ENCODE measurements at places on chromosomes 1 and 21.
A peak's percentile ranks its signal among the peaks of the same experiment; 100 is the strongest.

DNA sequence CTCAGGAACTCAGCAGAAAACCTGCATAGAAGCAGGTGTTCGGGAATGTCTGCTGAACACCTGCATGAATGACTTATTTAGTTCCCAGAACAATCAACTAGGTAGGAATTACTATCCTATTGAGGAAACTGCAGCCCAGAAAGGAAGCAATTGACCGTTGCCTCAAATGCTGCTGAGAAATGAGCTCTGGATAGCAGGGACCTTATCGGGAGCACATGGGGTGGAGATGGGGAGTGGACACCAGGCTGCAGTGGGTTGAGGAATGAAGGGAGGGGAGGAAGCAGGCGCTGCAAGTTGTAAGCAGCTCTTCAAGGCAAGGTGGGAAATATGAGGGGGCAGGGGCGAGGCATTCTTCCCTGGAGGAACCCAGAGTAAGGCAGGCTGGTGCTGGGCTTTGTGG is 10.8 kb upstream of the CDCP2 start:
- no peak for DNase-seq

- DNase-seq = no peak
These were observed 61.1 kb upstream of the LAPTM5 start for GRCh38 chr1:30818568-30819243.

- no peak for DNase-seq
These were observed 2.4 kb downstream of the KLHDC9 start for GRCh38 chr1:161100556-161100955.

GRCh38 chr1:3899754-3900149 is 320 bp downstream of the C1orf174 start:
- DNase-seq = no peak

DNA sequence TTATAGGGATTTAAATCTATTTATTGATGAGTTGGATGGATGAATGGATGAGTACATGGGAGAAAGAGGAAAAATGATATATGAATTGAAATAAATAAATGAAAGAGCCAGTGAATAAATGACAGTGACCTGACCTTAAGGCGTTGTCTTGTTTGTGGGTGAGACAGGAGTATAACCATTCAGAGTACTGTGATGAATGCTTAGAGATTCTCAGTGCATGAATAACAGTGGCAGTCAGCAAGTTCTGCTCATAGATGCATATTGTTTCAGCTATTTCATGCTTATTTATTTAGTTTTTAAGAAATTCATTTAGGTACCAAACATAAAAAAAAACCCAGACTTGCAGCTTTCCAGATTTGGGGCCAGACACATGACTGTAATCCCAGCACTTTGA is 116.4 kb downstream of the FGGY start:
- no peak for DNase-seq

DNA sequence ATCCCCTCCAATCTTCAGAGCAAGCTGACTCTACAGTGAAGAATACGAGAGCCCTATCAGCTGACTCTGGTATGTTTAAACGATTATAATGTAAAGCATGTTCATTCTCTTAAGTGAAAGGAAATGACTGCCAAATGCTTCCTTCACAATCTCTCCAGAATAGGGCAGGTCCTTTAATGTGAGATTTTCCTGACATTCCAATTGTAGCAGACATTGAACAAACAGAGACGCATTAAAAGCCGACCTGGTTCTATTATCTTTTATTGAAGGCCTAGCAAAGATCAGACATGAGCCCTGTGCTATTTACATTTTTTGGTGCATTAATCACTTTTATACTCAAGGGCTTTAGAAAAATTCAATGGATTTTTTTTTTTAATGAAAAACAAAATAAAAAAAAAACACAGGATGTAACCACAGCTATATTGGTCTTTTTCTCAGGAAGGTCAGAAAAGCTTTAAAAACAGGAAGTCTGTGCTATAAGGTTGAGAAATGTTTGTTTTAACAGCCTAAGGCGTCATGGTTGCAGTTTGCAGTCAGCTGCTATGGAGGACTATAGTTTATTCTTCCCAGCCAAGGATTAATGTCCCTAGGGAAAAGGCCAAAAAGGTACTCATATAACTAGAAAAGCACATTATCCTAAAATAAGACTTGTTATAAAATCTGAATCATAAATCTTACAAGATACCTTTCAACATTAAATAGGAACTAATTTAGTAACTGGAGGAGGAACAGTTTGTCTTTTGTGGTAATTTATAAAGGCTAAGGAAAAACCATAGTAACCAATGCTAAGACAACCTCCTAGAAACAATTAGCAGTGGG is 104.8 kb downstream of the RERE start:
- peak; percentile 78 for DNase-seq

GRCh38 chr21:33843216-33843615 is 72.4 kb downstream of the ATP5PO start:
- no peak for DNase-seq

DNA sequence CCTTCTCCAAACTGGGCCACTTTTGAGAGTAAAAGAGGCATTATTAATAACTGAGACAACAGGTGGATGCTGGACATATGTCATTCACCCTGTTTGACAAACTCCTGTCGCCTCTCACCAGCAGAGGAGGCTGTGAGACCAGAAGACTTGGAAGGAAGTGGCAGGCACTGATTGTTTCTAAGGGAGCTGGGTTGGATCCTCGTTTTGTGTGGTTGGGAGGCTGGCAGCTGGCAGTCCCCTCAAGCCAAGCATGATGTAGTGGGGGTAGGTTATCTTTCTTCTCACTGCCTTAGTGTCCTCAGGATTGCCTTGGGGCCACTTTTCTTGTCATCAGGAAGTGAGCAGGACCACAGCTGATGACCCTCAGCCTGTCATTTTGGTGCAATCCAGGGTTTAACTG is 86.5 kb upstream of the KCNJ15 start:
- DNase-seq = no peak

DNA sequence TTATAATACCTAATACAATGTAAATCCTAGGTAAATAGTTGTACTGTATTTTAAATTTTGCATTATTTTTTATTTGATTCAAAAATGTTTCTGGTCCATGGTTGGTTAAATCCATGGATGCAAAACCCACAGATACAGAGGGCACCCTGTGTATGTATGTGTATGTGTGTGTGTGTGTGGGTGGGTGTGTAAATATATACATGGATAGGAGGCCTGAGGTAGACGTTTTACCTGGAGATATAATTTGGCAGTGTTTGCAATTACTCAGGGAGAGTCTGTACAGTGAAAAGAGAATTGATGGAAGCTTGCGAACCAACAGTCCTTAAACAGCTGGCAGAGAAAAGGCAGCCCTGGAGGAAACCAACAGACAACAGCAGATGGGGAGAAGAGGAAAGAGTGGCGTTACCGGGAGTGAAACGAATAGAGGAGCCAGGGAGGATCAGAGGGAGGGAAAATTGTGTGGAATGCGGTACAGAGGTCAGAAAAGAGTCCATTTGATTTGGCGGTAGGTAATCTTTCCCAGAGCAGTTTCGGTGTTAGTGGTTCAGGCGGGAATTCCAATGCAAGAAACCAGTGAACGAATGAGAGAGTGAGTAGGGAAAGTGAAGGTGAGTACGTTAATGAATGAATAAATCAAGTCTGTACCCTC is 47.9 kb upstream of the NBL1 start:
- DNase-seq = peak; percentile 53

GRCh38 chr1:85334962-85335361 is 58.5 kb upstream of the BCL10 start:
- DNase-seq = no peak

DNA sequence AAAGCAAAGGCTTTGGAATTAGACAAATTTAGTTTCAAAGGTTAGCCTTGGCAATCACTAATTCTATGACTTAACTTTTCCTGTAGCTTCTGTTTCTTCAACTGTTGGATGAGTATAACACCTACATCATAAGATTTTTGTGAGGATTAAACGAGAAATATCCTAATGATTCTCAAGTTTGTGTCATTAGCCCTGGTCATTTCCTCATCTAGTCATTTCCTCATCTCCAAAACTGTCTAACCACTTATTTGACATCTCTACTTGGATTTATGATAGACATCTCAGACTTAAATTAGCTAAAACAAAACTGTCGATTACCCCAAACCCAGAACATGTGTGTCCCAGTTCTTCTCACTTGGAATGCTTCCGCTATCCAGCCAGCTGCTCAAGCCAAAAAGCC is 80.2 kb upstream of the CHODL start:
- DNase-seq = no peak

- no peak for DNase-seq
These were observed 98.3 kb upstream of the TIAM1 start for GRCh38 chr21:31442339-31442738.

- DNase-seq = no peak
These were observed 58.4 kb downstream of the FHAD1 start for GRCh38 chr1:15305468-15305770.

DNA sequence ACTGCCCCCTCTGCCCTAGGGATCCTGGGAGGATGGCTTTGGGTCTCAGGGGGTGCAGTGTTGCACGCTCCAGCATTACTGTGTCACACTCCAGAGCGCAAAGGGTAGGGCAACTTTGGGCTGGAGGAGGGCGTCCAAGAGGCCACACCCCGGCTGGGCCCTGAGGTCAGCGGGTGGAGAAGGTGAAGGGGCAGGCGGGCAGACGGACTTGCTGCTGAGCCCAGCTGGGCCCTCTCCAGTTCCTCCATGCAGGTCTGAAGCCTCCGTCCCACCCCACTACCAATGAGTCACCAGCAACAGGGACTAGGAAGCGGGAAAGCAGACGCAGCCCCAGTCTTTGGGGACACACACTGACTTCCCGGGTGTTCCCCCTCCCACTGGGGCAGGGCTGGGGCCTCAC is 116.0 kb downstream of the CASZ1 start:
- no peak for DNase-seq

DNA sequence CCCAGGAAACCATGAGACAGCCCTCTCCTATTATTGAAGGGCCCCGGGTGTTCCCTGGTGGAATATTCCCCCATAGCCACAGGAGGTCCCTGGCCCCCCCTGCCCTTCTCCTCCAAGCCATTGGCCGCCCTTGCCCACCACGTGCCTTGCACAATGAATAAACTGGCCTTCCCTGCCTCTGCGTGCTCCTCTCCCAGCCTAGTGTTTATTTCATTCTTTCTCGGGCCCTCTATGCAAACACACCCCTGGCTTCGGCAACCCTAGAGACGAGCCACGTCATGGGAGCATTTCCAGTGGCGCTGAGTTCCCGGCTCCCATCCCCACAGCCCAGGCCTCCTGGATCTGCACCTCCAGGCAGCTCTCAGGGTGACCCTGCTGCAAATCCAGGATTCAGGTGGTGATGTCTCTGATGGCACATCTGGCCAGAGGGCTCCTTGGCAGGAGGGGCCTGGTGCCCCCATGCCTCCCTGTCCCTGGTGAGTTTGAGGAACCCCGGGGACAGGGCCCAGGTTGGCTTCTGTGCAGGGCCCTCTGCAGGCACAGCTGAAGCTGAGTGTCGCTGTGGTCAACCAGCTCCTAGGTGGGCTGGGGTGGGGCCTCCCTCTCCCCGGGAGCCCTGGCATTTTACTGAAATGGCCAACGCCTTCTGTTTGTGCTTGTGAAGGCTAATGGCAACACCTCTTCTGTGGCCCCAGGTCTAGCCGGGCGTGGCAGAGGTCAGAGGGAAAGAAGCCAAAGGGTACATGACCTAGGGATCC is 6.2 kb downstream of the KRTAP10-12 start:
- DNase-seq = no peak

GRCh38 chr1:62593825-62594394 is 3.4 kb upstream of the ANGPTL3 start:
- no peak for DNase-seq

- peak; percentile 48 for DNase-seq
These were observed 321.9 kb downstream of the SETD4 start for GRCh38 chr21:35738347-35738961.

GRCh38 chr1:217712925-217713597 is 81.9 kb downstream of the SPATA17 start:
- no peak for DNase-seq

GRCh38 chr1:12472798-12473551 is 145.0 kb downstream of the DHRS3 start:
- no peak for DNase-seq

- DNase-seq = no peak
These were observed 841 bp downstream of the CENPF start for GRCh38 chr1:214603819-214604252.

- DNase-seq = no peak
These were observed 505.8 kb downstream of the SMYD3 start for GRCh38 chr1:246001142-246001836.

DNA sequence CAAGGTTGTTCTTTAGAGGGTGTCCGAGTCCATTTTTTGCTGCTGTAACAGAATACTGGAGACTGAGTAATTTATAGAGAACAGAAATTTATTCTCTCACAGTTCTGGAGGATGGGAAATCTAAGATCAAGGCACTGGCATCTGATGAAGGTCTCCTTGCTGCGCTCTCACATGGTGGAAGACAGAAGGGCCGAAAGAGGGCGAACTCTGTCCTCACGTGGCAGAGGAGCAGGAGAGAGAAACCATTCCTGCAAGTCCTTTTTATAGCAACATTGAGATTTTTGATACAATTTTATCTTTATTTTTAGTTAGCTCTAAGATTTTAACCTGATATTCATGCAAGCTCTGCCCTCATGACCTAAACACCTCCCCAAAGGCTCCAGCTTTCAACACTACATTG is 48.3 kb downstream of the ATG4C start:
- no peak for DNase-seq

- DNase-seq = no peak
These were observed 194.0 kb downstream of the KCNK2 start for GRCh38 chr1:215276582-215276981.

GRCh38 chr1:196306421-196306820 is 301.8 kb downstream of the KCNT2 start:
- no peak for DNase-seq

- no peak for DNase-seq
These were observed 141.0 kb downstream of the HIVEP3 start for GRCh38 chr1:41777695-41778094.

- DNase-seq = no peak
These were observed 32.5 kb upstream of the SMYD2 start for GRCh38 chr1:214248311-214249085.

- no peak for DNase-seq
These were observed 32.2 kb downstream of the C8B start for GRCh38 chr1:56933606-56934005.

DNA sequence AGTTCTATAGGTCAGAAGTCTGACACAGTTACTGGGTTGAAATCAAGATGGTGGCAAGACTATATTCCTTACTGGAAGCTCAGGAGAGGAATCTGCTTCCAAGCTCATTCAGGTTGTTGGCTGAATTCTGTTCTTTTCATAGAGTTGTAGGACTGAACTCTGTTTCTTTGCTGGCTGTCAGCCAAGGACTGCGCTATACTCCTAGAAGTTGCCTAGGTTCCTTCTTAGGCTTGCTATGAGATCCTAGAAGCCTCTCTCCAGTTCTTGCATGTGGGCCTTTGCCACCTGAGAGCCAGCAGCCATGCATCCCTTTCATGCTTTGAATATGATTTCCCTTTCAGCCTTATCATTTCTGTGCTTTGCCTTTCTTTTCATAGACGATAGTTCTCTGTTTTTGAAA is 176.4 kb downstream of the RPS6KC1 start:
- no peak for DNase-seq

- no peak for DNase-seq
These were observed 25.0 kb downstream of the TRIT1 start for GRCh38 chr1:39858315-39858714.

GRCh38 chr1:3467096-3468036 is 12.9 kb downstream of the ARHGEF16 start:
- DNase-seq = no peak

- DNase-seq = no peak
These were observed 33.7 kb upstream of the SGIP1 start for GRCh38 chr1:66500301-66500700.

- no peak for DNase-seq
These were observed 49.2 kb upstream of the TEKT2 start for GRCh38 chr1:36034692-36035091.

- no peak for DNase-seq
These were observed 415.7 kb downstream of the USP25 start for GRCh38 chr21:16145479-16145878.

- no peak for DNase-seq
These were observed 24.7 kb upstream of the ADGRB2 start for GRCh38 chr1:31788825-31789256.
